ENCODE measurements at places on chromosomes 6 and 20. TPM values are rescaled to one million over a fixed set of nuclear protein-coding genes. Genes with fewer than 3 reads are reported as not detected.

GRCh38 chr6:33271117-33271467, 584 bp downstream of the VPS52 start:
- DNase-seq: no peak

GRCh38 chr20:25233016-25233772, 14.7 kb upstream of the PYGB start:
- DNase-seq: peak; percentile 86

- DNase-seq: no peak
These were observed 351 bp downstream of the AURKA start for GRCh38 chr20:56391596-56392131.

- DNase-seq: no peak
These were observed 57.5 kb downstream of the FOXC1 start for GRCh38 chr6:1667012-1667804.

- no peak for DNase-seq
These were observed 46.8 kb downstream of the EIF2S2 start for GRCh38 chr20:34065260-34065659.

DNA sequence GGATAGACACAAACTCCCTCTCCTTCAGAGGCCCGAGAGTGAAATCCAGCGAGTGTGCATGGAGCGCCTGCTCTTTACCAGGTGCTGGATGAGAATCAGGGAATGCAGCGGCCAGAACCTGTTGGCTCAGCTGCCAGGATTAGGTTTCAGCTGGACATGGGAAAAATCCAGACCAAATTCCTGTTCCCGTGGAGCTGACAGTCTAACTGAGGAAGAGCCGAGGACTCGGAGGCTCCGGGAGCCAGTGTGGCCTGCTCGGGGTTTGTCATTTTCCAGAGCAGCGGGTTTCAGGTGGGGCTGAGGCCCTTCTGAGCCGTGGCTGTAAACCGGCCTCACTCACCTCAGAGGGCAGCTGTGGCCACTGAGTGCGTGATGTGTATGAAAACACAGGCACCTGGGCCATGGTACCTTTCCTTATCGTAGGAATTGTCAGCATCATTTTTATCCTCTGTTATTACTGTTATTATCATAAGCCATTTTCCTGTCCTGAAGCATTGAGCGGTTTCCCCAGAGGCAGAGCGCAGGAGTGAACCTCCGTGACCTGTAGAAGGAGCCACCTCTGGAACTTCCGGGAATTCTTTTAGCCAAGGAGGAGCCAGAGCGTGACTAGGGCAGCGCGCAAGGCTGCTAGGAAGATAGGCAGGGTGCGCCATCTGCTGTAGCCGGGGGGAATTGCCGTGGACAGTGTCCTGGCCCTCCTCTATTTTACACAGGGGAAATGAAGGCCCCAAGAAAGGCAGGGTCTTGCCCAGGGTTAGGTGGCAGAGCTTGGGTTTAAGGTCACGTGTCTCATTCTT, 27.3 kb downstream of the PKIG start:
- peak; percentile 93 for DNase-seq

GRCh38 chr20:3181270-3181669, 7.9 kb upstream of the LZTS3 start:
- DNase-seq: no peak

DNA sequence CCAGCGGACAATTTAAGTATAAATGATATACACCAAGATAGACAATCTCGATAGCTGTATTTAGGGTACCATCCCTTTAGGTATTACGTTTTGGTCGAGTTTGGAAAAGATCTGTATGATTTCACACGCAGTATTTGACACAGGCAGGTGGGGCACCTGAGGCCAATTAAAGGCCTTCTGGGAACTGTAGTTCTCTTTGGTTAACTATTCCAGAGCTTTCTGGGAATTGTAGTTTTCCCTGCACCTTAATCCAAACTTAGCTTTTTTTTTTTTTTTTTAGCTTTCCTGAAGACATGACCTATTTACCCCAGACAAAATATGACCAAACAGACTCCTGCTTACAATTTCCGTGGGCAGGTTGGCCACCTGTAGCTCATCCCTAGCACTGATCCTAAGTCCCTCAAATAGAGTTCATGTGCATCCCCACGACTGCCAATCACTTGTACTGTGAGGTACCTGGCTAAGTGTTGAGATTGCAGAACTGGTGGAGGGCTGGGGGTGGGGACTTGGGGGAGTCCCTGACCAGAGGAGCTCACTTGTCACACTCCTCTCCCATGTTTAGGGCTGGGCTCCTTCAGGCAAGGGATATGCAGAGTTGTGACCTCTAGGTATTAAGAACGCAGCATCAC, 999 bp upstream of the EHMT2 start:
- peak; percentile 39 for DNase-seq

DNA sequence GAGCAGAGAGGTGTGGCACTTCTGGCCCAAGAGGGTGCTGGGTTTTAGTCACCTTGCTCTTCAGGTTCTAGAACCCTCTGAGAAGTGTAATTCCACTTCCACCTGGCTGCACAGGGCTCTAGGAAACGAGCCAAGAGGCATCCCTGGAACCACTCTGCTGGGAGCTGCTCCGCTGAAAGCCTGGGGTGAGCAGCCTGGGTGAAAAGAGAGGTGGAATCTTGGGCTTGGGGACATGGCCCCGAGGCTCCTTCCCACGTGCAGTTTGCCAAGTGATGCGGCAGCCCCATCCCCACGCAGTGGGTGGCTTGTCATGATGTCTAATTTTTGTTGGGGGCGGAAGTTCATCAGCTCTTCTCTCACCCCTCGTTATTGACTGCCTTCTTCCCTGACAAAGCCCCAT, 32.8 kb downstream of the PPP1R16B start:
- DNase-seq: no peak

DNA sequence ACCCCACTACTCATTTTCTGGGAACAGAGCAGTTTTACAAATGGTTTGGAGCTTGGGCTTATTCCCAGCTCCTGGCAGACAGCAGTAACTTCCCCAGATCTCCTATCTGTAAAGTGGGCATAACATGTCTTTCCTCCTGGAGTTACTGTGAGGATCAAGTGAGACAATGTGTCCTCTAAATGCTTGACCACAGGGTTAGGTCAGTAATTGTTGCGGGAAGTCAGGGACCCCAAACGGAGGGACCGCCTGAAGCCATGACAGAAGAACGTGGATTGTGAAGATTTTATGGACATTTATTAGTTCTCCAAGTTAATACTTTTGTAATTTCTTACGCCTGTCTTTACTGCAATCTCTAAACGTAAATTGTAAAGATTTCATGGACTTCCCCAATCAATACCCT, 15.3 kb upstream of the ZNFX1 start:
- DNase-seq: no peak

DNA sequence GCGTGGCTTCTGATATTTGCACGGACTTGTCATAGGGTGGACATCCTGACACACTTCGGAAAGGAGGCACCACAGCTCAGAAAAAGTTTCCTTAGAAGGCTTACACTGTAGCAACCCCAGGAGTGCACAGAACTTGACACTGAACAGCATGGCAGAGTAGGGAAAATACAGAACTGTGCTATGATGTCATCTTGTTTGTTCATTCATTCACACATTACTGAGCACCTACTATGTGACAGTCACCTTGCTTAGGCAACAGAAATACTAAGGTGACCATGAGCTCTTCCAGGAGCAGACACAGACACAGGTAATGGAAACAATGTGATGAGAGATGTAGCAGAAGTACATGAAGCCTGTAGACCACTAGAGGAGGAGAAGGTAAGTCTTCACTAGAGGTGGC, 2.5 kb upstream of the PIGT start:
- no peak for DNase-seq

DNA sequence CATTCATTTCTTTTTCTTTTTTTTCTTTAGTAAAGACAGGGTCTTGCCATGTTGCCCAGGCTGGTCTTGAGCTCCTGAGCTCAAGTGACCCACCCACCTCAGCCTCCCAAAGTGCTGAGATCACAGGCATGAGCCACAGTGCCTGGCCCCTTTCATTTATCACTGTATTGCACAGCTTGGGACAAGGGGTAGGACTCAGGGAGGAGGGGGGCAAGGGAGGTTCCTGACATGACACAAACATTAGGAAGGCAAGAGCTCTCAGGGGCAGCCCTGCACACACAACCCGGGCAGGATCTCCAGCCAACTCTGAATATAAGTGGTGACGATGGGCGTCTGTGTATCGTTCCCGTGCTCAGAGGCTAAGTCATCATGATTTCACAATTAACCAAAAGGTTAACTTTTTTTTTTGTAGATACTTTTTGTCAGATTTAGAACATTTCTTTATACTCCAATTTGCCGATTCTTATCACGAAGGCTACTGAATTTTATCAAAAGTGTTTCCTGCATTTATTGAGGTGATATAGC, 19.9 kb downstream of the SLC2A4RG start:
- DNase-seq: no peak

DNA sequence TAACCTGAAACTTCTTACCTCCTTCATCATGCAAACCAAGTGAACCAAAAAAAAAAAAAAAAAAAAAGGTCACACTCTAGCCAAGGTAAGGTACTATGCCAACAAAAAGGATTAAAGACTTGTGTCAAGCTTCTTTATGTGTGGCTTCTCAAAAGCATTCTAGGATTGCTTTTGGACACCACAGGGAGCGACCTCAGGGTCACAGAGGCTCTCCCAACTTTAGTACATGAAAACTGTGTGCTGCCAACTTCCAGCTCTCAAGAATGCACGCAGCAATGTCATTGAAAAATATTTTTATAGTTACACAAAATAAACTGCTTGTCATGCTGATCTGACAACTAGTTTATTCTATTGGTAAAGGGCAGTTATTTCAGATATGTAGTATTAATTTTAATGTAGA, 243.8 kb downstream of the PLCB1 start:
- no peak for DNase-seq

- DNase-seq: no peak
These were observed 6.2 kb downstream of the NKX2-2 start for GRCh38 chr20:21507400-21508229.

- no peak for DNase-seq
These were observed 33.1 kb downstream of the SCAF8 start for GRCh38 chr6:154766288-154766687.

- no peak for DNase-seq
These were observed 12.0 kb upstream of the GRM4 start for GRCh38 chr6:34157851-34158250.

DNA sequence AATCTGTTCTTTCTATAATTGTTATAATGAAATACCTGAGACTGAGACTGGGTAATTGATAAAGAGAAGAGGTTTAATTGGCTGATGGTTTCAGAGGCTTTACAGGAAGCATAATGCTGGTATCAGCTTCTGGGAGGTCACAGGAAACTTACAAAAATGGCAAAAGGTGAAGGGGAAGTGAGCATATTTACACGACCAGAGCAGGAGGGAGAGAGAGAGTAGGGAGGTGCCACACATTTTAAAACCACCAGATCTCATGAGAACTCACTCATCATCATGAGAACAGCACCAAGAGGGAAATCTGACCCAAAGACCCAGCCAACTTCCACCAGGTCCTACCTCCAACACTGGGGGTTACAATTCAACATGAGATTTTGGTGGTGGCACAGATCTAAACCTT, 2.6 kb upstream of the SIRPB1 start:
- no peak for DNase-seq

DNA sequence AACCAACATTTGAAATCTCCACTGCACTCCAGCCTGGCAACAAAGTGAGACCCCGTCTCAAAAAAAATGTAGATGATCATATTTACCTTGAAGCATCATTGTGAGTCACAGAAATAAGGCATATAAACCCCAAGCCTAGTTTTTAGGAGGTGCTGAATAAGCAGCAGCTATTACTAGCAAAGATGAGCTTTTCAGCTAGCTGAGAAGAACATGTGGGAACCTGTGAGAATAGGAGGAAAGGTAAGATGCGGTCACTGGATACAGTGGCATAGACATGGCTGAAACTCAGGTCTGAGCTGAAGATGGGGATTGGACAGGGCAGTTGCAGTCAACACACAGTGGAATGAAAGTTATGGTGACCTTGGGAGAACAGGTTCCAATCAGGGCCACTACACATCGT, 284.3 kb upstream of the IRAK1BP1 start:
- no peak for DNase-seq

DNA sequence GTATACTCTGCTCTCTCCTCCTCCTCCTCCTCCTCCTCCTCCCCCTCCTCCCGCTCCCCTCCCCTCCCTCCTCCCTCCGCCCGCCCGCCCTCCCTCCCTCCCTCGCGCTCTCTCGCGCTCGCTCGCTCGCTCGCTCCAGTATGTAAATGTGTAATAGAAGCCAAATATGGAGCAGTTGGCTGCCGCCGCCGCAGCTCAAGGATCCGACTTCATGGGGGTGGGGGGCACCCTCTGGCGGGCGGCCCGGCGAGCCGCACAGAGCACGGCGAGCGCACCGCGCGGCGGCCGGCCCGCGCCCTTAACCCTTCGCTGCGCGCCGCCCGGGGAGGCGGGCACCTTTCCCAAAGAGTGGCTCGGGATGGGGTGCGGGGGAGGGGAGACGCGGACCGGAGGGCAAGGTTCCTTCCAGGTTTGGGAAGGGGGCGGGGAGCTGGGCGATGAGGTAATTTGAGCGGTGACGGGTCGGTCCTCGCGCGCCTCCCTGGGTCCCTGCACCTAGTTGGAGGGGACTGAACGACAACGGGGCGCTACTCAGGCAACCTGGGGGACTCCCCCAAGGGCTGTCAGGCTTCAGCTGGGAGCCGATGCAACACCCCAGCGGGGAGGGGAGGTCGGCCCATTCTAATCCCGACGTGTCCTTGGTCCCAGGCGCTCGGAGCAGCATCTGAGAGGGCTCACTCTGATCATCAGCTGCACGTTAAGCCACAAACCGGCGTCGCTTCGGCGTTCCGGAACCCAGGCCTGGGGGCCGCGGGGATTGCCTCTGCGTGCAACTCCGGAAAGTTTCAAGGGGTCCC, 409 bp upstream of the ATXN1 start:
- peak; percentile 91 for DNase-seq

DNA sequence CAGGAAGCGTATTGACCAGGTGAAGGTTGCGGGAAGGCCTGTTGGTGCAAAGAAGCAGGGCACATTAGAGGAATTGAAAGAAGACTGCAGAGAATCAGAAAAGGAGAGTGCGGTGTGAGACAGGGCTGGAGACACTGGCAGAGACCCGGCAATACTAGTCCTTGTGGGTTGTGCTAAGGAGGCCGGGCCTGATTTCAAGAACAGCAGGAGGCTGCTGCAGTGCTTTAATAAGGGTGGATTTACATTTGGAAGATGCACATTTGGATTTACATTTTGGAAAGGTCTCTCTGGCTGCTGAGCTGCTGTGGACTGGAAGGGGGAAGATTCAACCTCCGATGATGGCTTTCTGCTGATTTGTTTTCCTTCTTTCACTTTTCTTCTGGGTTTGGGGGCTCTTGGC, 167.8 kb downstream of the SLC24A3 start:
- DNase-seq: no peak

- DNase-seq: no peak
These were observed 1.5 kb upstream of the PHIP start for GRCh38 chr6:79079561-79080041.

Gene PHACTR3
- 0.47 TPM for total RNA-seq

Gene GRM4
- not detected for total RNA-seq

Gene LPA
- not detected for total RNA-seq

Gene KHDC1L
- not detected for total RNA-seq

Gene LGSN
- total RNA-seq: 0.08 TPM

Gene BFSP1
- total RNA-seq: 0.34 TPM

Gene MATN4
- total RNA-seq: not detected

Gene PDYN
- not detected for total RNA-seq

Gene EEF1A1
- 8,079 TPM for total RNA-seq

Gene E2F1
- 5.9 TPM for total RNA-seq

Gene TRDN
- not detected for total RNA-seq

Gene ATP5F1E
- total RNA-seq: 79.2 TPM

Gene RBPJL
- total RNA-seq: not detected

Gene EPPIN
- total RNA-seq: not detected

Gene EDN3
- total RNA-seq: 60.6 TPM

Gene DZANK1
- 1.8 TPM for total RNA-seq

Gene SLC13A3
- 0.92 TPM for total RNA-seq

Data from left colon (tissue), 2 donors.